T-helper 9 cell (primary cell): ENCODE measurements at places on chromosomes 6 and 20.

- no peak for DNase-seq
Observed at GRCh38 chr6:104413767-104414166, 446.0 kb downstream of the HACE1 start.

DNA sequence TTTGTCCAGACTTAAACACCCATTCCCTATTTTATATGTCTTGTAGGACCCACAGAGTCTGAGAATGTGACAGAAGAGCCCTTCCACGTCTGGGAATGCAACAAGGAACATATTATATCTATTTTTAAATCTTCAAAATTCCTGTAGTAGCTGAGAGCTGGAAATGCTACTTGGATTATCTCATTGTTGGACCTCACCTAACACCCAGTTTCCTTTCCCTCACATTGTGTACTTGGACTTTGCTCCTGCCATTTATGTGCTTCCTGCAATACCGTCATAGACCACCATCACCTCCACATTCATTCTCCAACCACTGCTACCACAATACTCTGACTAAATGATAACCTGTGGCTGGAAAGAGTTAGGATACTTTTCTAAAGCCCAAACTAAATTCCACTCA is 335.4 kb downstream of the COL12A1 start:
- no peak for DNase-seq

DNA sequence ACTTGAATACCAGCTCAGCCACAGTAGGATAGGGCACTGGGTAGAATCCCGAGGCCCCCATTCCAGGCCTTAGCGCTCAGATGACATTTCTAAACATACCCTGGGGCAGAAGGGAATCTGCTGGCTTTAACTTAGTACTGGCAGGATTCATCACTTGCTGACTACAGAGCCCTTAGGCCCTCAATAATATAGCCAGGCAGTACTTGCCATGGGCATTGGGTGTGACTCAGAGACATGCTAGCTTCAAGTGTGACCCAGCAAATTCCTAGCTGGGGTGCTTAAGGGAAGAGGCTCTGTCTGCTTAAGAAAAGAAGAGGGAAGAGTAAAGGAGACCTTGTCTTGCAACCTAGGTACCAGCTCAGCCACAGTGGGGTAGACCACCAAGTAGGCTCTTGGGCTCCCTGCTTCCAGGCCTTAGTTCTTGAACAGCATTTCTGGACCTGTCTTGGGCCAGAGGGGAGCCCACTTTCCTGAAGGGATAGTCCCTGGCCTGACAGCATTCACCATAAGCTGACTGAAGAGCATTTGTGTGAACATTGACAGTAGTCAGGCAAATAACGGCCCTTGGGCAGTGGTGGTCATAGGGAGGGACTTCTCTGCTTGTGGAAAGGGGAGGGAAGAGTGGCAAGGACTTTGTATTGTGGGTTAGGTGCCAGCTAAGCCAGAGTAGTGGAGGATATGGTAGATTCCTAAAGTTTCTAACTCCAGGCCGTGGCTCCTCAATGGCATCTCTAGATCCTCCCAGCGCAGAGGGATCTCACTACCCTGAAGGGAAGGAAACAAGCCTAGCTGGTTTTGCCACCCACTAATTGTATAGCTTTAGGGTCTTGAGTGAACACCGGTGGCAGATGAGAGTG is 48.5 kb upstream of the HACE1 start:
- no peak for DNase-seq

DNA sequence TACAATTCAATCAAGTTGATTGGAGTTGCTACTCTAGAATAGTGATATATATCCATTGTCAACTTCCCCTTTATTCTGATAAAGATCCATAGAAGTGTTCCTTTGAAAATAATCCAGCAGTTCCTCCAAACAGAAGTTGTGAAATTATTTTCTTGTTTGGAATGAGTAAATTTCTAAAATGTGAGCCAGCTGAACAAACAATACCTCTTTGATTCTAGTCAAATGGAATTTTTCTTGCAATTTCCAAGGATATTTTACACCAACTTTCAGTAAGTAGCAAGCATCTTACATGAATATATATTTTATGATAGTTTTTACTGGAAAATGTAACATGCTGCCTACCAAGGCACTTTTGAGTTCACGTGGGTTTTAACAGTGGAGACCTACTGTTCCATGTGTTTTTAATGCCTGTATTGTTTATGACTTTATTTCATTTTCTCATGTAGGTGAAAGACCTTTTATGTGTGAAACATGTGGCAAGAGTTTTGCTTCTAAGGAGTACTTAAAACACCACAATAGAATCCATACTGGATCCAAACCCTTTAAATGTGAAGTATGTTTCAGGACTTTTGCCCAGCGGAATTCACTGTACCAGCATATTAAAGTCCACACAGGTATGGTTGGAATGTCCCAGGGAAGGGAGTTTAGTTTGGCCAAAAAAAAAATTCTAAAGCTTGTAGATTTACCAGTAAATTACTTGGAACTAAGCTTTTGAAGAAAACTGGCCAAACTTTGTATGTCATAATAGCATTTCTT is 6.5 kb downstream of the GZF1 start:
- DNase-seq, result no peak

DNA sequence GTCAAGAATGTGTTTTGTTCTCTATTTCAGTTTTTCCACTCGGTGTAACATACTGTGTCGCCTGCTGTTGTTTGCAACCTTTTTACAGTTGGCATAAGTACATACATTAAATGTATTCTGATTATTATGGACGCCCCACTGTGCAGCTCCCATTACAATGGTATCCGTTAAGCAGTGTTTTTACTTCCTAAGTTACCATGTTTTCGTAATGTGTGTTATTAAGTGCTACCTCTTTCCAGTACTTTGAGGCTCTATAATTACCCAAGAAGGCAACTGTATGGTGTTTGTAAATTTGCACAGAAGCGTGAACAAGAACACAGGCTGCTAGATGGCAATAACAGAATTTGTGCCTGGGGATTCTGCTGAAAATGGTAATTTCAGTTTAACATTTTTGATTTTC is 568.0 kb upstream of the MARCKS start:
- DNase-seq, result no peak

DNA sequence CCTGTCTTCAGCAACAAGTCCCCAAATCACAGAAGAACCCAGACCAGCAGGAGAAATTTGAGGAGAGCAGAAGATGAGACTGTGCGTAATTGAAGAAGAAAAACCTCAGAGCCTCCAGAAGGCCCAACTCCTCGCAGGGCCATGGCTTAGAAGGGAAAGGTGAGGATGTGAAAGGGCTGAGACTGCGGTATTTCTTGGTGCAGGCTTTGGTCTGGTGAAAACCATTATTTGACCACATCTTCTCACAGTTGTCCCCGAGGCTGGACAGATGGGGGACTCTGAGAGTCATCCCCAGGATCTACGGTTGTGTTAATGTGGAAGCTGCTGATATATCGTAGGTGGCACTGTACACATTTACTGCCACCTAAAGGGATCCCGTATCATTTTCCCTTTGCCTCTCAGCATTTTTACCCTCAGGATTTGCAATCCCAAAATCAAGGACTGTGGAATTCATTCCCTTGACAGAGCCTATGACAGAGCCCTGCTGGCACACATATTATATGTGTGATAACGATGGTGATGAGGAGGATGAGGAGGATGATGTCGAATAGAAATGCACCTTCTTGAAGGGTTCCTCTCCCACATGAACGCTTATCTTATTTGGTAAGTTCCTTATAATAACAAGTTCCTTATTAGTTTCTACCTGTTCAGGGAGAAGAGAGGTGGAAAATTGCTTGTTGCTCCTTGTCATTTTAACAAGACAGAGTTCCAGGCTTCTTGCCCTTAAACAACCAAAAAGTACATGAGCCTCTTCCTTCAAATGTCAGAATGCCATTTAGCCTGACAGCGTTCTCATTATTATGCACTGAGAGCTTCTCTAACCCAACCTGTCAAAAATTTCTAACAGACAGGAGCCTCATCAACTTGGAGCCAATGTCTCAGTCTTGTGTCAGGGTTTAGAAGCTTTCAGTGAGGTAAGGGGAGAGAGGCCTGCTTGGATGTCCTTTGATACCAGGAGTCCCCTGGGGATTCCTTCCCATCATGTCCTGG is 135.8 kb downstream of the PXDC1 start:
- no peak for DNase-seq

- DNase-seq, result no peak
Observed at GRCh38 chr6:96923871-96924493, 546 bp upstream of the KLHL32 start.

GRCh38 chr20:3165473-3166337 is 6.0 kb upstream of the FASTKD5 start:
- no peak for DNase-seq

DNA sequence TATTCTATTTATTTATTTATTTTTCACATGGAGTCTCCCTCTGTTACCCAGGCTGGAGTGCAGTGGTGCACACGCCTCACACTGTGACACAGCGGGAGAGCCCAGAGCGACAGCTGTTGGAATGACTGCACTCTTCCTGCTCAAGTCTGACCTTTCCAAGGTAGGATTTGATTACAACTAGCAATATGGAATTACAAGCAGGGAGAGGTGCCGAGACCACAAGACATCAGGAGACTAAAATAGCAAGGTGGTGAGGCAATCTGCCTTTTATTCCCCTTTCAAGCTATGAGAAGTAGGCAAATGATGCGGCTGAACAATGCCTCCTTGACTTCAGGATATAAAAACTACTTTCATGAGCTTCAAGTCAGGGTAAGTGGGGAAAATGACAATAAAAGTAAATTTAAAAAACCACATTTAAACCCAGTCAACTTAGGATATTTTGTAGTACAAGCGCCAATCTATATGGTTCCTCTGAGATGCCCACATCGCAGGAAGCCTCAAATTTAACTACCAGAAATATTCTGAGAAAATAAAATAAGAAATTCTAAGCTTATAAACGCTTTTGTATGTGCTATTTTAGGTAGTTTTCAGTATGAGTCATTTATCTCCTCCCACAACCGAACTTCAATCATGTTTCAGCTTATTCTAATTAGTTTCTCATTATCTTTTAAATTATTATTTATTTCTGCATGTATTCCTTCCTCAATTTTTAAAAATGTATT is 146.9 kb upstream of the SGK1 start:
- no peak for DNase-seq

DNA sequence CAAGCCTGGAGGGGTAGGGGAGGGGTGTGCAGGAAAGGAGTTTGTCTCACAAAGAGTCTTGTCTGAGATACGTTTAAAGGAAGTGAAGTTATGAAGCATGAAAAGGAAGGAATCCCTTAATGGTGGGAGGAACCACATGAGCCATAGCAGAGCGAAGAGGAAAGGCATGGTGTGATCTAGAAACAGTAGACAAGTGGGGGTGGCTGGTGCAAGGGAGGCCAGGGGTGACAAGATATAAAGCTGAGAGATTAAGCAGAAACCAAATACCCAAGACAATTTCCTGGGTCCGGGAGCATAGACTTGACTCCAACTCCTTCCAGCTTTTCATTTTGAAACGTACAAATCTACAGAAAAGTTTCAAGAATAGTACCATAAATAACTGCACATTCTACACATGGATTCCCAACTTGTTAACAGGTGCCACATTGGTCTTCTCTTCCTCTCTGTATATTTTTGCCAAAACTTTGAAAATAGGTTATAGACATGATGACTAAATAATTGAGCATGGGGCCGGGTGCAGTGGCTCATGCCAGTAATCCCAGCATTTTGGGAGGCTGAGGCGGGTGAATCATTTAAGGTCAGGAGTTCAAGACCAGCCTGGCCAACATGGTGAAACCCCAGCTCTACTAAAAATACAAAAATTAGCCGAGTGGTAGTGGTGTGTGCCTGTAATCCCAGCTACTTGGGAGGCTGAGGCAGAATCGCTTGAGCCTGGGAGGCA is 211.6 kb downstream of the SLC24A3 start:
- DNase-seq, result no peak

GRCh38 chr6:108998485-108998884 is 96.2 kb downstream of the SESN1 start:
- no peak for DNase-seq

DNA sequence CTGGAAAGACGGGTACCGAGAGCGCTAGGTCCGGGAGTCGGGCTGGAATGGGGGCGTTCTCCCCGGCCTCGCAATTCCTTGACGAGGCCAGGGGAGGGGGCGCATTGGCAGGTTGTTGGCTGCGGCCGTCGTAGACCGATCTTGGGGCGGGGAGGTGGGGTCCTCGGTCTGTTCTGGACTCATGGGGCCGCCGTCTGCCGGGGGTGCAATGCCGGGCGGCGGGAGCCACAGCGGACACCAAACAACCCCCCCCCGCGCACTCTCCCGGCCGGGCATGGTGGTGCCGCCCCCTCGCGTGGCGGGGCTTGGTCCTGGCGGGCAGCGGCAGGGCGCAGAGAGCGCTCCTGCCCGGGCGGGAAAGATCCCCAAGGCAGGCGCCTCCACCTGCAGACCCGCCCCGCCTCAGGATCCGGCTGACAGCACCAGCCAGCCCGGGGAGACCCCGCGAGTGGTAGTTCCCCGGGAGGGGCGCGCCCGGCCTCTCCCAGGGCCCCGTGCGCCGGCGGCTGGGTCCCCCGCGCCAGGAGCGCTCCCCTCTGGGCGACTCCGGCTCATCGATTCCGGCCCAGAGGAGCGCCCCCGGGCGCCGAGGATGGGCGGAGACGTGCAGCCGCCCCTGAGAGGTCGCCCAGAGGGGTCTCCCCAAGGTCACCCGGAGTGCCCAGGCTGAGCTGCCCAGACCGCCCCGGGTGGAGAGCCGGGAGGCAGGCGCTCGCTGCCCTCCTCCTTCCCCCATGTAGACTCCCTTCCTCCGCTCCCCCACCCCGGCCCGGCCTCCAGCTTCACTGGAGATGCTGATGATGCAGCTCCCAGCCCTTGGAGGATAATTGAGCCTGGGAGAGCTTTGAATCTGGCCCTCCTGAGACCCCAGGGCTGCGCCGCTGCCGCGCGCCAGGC is 709 bp downstream of the PPP1R16B start:
- DNase-seq, result peak; percentile 43

DNA sequence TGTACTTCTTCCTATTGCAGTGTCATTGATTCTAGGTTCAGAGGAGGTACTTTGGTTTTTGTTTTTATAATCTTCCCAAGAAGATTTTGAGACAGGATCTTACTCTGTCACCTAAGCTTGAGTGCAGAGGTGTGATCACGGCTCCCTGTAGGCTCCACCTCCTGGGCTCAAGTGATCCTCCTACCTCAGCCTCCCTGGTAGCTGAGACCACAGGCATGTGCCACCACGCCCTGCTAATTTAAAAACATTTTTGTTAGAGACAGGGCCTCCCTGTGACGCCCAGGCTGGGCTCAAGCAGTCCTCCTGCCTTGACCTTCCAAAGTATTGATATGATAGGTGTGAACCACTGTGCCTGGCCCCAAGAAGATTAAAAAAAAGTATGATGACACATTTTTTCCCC is 3.4 kb upstream of the SLC17A5 start:
- DNase-seq, result no peak

DNA sequence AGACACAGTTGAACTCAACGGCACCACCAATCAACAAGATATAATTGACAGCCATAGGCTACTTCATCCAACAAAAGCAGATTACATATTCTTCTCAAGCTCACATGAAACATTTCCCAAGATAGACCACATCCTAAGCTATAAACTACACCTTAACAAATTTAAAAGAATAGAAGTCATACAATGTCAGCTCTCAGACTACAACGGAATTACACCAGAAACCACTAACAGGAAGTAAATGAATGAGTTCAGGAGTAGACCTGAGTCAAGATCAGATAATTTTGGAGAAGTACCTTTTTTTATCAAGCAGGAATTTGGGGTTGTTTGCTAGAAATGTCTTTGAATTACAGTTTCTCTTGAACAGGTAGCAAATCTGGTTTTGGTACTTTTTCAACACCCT is 237.8 kb downstream of the TBX18 start:
- DNase-seq, result no peak

- DNase-seq, result no peak
Observed at GRCh38 chr6:166739117-166739975, 112.3 kb upstream of the RPS6KA2 start.
